ENCODE measurements at places on chromosomes 12 and 14.

GRCh38 chr12:50988051-50988450 lies 35.7 kb downstream of the HIGD1C start:
- no peak for DNase-seq

DNA sequence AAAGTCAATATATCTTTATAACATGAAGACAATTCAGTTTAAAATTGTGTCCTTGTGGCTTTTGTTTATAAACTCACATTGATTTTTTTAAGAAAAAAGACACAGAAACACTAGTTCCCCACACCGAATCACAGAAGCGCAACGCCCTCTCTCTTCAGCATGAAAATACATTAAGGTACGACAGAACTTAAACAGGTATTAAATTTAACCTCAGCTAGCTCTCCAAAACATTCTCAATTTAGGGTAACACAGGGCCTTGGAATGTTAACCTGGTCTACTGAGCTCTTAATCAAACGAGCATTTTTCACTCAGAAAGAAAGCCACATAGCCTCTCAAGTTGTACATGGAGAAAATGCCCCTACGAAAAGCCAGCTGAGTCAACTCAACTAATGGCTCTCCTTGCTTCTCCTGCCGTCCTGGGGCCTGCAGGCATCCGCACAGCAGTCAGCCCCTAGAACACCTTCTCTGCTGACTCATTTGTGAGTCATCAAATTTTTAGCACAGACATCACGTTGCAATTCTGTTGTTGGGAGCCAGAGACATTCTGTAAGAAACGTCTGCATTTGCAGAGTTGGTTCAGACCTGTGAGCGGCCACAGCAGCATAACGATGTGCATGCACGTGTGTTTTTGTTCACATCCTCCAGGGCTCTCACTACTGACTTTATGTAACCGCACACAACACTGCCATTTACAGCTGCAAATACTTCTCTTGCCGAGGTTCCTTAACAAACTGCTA lies 141.6 kb downstream of the ITPR2 start:
- DNase-seq = no peak

DNA sequence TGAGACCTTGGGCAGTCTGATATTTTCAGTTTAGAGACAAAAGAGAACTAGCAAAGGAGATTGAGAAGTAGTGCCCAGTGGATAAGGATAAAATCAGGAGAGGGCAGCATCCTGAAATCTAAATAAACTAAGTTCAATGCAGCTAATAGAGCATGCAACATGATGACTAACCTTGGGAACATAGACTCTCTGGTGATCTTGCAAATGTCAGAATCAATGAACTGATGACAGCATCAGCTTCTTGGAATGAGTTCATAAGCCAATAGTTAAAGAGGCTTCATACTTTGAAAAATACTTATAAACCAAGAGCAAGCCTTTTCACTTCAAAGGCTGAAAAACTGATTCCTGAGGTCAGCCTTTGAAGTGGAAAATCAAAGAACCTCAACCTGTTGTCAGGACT lies 8.2 kb downstream of the TAS2R19 start:
- DNase-seq = no peak

- peak; percentile 29 for DNase-seq
Observed at GRCh38 chr12:67069451-67070306, 199.5 kb upstream of the CAND1 start.

DNA sequence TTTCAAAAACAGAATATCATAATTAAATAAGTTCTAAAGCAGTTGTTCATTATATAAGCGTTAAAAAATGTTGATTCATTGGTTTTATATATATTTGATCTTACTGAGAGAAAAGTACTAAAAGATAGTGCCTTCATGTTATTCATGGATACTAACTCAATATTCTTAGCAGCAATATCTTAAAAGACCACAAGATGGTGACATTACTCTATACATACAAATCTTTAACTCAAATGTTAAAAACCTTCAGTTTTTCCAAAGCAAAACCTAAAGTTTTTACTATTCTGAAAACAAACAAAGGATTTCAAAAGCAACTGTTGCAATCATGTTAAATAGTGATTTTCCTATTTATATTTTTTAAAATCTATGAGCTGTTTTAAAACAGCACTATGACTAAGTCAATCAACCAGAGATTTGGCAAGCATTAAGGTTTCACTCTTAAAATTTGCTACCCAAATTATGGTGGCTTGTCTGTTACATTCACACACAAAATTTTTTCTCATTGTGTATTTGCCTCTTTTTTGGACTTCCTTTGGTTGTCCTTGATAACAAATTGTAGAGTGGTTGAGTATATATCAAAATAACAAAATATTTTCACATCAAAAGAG lies 50.1 kb upstream of the RERGL start:
- no peak for DNase-seq

GRCh38 chr12:26854031-26854390 lies 21.0 kb upstream of the ITPR2 start:
- DNase-seq = no peak

GRCh38 chr12:42652048-42652447 lies 62.5 kb upstream of the PRICKLE1 start:
- DNase-seq = no peak

GRCh38 chr14:45181806-45182205 lies 46.1 kb downstream of the FANCM start:
- no peak for DNase-seq

GRCh38 chr14:20631023-20631879 lies 10.2 kb downstream of the OR6S1 start:
- peak; percentile 70 for DNase-seq

GRCh38 chr14:72920008-72920407 lies 6.3 kb upstream of the DCAF4 start:
- no peak for DNase-seq

GRCh38 chr12:47098099-47098498 lies 18.3 kb upstream of the AMIGO2 start:
- DNase-seq = no peak

- DNase-seq = peak; percentile 36
Observed at GRCh38 chr14:70188659-70189455, at the start of gene SLC8A3. SLC8A3 (minus strand) TSS chr14:70188951; CDS start chr14:70168422, 20,529 bp downstream.

DNA sequence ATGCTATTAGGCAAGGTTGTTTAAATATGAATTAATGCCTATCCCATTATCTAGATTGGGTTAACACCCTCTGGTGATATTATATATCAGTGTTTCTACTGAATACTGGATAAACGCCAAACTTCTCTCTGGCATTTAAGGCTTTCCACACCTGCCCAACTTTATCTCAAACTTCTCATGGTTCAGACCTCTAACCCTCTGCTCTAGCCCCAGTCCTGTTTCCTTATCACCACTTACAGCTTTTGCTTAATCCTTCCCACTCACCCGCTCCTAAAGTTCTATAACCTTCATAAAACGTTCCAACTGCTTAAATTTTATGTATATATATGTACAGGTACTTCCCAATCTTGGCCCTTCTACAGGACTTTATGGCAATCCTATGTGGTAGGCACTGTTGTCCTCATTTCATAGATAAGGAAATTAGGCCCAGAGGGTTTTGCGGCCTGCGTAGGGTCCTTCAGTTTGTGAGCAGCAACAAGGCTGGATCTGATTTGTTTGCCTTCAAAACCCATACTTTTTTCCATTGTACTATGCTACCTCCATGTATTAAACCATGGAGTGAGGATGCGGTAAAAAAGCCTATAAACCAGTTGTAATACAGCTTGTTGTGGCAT lies 1.2 kb downstream of the LPCAT3 start:
- no peak for DNase-seq

- DNase-seq = no peak
Observed at GRCh38 chr12:22657538-22657937, 32.6 kb downstream of the ETNK1 start.

DNA sequence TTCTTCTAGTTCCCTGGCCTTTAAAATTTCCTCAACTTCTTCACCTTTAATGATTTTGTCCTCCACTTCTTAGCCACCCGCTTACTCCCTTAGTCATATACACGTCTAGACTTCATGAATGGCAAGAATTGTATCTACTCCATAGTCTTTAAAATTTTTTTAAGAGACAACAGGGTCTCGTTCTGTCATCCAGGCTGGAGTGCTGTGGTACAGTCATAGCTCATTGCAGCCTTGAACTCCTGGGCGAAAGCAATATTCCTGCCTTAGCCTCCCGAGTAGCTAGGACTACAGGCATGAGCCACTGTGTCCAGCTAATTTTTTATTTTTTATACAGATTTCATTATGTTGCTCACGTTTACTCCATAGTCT lies 47.9 kb downstream of the BBS10 start:
- DNase-seq = no peak

DNA sequence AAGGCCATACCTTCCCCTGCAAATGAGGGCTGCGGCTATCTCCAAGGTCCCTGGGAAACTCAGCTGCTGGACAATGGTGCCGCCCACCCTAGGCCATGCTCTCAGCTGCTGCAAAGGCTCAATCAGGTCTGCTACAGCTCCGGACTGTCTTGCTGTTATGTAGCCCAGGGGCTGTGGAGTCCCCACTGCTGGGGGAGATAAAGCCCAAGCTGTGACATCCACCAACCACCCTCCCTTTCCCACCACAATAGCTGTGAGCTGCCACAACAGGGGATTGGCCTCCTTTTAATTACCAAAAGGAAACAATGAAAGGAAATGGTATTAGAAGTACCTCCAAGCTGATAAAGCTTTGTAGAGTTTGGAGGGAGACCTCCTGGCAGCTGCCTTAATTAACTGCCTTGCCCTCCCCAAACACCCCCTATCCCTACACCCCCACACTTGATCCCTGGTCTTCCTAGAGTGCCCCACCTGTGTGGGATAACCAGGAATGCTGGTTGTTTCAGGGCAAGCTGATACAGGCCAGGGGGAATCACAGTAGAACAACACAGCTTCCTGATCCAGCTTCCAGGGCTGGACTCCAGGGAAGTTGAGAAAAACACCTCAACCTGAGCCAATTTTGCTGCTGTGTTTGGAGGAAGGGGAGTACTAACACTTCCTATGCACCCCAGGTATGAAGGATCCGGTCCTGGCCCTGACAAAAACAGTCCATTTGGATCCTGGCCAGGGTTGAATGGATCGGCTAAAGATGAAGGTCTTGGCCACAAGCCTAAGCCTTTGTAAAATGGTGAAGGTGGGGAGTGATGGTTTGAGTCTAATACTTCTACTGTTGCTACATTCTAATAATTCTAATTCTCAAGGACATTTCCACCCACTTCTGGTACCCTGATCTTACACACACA lies at the start of gene VWF:
VWF (minus strand) TSS at position 260 of the 899 bp plus-strand sequence. CDS start 1,474 bp downstream, outside the sequence.
- no peak for DNase-seq

DNA sequence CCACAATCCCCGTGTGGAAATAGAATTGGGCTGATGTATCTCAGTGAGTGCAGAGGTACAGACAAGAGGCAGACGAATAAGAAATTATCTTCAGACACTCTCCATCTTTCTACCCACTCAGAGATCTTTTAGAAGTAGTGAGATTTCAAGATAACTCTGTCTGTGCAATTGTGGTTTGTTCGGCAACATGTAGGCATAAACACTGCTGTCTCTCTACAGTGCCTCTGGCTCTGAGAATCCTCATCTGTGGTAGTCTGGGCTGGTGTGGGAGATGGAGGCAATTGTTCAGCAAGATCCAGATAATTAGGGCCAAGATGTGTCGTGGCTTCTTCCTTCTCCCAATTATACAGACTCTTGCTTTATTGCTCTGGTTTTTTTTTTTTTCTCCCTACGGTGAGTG lies 3.1 kb downstream of the HOXC13 start:
- no peak for DNase-seq

- DNase-seq = no peak
Observed at GRCh38 chr12:117069101-117069797, 30.0 kb downstream of the TESC start.

DNA sequence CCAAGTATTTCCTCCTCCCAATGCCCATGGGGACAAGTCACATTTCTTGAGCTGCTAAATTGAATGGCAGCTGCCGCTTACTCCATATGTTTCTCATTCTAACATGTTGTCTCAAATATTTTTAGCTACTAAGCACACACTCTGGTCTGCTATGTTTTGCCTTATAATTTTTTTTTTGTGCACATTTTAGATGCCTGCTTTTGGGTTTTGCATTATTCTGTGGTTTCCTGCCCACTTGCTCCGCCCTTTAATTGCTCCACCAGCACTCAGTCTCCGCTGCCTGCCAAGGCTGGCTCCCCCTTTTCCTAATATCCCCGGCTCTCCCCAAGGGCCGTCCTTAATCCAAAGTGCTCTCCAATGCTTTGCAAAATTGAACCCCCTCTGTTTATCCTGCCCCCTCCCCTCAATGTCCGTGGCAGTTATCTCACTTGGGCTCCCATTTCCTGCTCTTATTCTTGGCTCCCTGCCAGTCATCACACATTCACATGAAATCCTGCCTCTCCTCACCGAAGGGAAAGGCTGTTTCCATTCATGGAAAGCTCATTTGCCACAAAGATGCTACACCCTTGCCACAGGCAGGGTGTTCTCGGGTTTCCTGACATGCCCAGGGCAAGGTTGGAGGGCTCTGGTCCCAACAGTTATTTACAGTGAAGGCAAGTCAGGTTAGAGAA lies 79.4 kb downstream of the C12orf75 start:
- no peak for DNase-seq

- DNase-seq = no peak
Observed at GRCh38 chr12:84814664-84815245, 97.8 kb downstream of the SLC6A15 start.

GRCh38 chr14:28361486-28361885 lies 405.1 kb upstream of the FOXG1 start:
- DNase-seq = no peak

DNA sequence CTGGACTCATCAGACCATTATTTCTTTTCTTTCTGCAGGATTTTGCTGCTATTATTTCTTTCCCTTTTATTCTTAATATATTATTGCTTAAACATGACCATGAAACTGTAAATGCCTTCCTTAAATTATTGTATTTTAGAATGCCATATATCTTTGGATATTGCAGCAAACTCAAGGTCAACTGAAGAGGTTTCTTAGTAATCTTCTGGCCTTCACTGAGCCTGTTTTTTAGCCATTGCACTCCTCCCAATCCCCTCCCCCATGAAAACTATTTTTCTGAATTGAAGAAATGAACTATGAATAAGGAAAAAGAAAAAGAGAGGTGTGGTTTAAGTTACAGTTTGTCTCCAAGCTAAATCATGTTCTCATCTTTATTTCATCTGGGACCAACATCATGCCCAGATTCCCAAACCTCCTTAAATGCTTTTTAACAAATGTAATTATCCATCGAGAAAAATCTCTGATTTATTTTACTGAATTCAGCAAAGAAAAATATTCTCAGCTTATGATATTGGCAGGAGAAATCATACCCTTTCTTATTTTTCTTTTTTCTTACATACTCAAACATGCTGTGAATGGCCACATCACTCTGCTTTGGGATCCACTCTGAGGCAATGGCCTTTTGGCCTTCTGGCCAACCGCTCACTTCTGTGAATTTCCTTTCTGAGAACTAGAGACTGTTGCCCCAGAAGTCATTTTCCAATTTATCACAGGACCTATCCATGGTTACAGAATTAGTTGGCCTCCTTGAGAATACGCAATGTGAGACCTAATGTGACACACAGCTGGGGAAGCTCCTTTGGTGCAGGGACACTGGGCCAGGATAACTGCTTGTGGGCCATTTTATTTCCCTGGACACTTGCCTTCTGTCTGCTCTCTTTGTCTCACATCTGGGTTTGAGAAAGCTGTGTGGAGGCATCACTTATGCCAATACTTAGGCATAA lies 50.9 kb downstream of the IGF1 start:
- no peak for DNase-seq
